Stimulated activated CD4-positive, alpha-beta T cell treated with anti-CD3 and anti-CD28 coated beads, Interleukin-12 subunit alpha, Interleukin-12 subunit beta, amount 100 ng/mL, for 24 hours (primary cell): ENCODE measurements at places on chromosomes 2 and 18.

- DNase-seq, result no peak
Measured at GRCh38 chr2:100130595-100131391, 11.6 kb downstream of the AFF3 start.

DNA sequence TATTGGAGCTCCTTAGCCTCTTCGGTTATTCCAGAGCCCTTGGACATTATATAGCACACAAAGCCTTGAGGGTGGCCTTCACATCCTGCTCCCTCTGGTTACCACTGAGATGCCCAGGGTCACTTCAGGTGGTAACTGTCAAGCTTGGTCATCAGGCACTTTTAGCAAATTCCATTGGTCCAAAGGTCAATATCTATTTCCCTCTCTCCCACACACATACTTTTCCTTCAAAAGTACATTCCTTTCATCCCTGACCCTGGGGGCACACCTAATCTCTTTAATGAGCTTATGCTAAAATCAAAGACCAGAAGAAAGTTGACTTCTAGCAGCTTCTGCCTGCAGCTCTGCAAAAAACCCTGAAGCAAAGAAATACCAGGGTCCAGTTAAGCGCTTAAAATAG lies 172.0 kb upstream of the NRP2 start:
- DNase-seq, result no peak

- DNase-seq, result no peak
Measured at GRCh38 chr2:211745295-211746097, 793.1 kb downstream of the ERBB4 start.

- no peak for DNase-seq
Measured at GRCh38 chr18:9741406-9741792, 33.3 kb downstream of the RAB31 start.

GRCh38 chr2:169415233-169415748 lies 53.0 kb upstream of the LRP2 start:
- DNase-seq, result no peak

DNA sequence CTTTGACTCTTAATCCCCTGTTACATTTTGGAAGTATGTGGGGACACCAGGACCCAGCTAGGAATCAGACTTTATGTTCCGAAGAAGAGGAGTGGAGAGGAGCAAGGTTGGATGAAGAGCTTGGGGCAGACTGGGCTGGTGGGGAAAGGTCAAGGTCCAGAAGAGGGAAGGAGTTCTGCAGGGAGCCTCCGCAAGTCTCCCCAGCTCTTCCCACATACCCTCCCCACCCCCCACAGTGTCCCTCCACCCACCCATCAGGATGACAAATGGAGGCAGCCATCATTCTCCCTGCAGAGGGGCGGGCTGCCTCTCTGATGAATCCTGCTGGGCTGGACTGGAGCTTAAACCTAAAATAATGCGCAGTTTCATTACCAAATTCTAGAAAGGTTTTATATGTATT lies 77.2 kb downstream of the ACKR3 start:
- DNase-seq, result no peak

- DNase-seq, result no peak
Measured at GRCh38 chr18:28494151-28494550, 317.2 kb upstream of the CDH2 start.

DNA sequence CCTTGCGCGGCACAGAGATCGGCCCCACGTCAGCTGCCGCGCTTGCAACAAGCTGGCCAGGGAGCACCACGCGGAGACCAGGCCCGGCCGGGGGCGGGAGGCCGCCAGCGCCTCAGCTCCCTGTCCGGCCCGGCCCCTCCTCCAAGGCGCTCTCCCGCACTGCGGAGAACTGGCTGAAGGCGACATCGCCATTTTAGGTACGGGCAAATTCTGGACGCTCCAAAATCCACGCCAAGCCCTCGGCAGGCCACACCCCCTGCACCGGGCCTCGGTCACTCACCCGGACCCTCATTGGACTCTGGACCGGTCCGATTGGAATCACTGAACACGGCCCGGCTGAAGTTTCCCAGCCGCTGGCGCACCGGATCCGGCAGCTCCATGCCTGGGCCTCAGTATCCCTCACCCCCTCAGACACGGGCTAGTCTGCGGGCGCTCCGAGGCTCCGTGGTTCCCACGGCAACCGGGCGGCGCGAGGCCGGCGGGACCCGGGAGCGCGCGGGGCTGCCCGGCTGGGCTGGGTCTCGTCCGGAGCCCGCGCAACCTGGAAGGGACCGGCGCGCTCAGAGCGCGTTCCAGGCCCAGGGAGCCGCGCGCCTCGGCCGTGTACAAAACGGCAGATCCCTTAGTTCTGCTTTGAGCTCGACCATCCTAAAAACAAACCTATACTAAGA lies at the start of gene TMEM17:
Gene TMEM17 (minus strand): TSS at position 446 of the 671 bp plus-strand sequence. CDS start 66 bp downstream, at position 380.
- peak; percentile 53 for DNase-seq

GRCh38 chr18:22337833-22338232 lies 79.9 kb downstream of the CTAGE1 start:
- no peak for DNase-seq

- DNase-seq, result no peak
Measured at GRCh38 chr2:62654423-62654791, 51.1 kb upstream of the EHBP1 start.

DNA sequence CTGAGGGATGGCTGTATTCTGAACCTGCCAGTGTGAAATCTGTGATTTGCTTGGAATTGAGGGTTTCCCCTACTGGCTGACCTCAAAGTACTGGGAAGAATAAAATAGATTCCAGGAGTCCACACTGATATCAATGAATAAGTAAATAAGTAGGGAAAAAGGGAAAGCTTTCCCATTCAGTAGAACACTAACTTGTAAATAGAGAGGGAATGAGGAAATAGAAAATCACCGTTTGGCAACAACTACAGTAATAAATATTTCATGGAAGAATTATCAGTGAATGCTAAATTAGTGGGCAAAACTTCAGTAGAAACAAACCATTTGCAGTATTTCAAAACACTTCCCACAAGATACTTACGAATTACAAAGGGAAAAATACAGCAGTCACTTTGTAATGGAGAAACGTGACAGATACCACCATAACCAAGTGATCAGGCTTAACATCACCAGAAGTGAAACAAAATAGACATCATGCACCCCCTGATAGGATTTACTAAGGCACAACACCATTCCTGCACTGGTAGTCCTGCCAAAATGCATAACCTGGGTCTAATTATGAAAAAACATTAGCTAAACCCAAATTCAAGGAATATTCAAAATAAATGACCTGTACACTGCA lies 88.5 kb downstream of the ICA1L start:
- no peak for DNase-seq

- DNase-seq, result no peak
Measured at GRCh38 chr2:148613231-148614013, 31.1 kb upstream of the EPC2 start.

DNA sequence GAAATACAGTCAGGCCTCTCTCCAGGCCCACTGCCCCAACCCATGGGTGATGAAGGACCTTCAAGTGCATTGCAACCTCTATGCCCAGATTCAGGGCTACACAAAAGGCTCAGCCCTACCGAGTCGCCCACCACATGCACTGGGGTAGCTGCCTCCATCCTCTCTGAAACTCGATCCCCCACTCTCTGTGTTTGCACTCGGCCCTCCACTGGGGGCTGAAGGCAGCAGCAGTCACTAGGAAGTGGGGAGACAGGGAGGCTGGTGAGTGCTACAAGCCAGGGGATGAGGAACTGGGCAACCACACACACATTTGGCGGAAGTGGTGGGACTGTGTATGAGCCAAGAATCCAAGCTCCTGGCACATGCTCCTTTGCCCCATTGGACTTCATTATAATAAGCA lies 94.6 kb downstream of the CERS6 start:
- no peak for DNase-seq
